Esophagus squamous epithelium (tissue), 5 donors: ENCODE measurements at places on chromosomes 6 and 20.

DNA sequence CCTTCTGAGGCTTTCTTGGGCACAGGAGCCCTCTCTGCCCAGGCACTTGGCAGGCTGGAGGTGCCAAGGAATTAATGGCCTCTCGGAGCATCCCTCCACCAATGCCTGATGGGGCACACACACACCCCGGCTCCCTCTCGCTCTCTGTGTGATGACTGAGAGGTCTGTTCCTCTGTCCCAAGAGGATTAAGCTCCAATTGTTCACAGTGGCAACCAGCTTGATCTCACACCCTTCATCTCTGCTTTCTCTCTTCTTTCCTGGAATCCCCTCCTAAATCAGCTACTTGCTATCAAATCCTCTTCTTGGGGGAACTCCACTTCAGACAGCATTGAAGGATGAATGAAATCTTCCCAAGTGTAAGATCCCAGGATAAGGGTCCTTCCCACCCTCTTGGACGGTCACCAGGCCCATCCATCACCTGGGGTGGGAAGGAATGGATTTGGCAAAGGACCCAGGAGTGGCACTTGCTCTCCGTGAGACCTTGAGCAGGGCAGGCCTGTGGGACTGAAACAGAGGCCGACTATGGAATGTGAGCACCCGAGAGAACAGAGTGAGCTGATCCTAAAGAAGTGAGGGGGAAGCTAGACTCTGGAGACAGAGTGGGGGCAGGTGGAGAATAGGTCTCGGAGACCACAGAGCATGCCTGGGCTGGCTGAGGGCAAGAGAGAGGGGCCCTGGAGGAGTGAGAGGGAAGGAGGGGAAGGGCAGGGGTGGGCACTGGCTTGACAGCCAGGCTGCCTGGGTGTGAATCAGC, 93.6 kb downstream of the GRM4 start:
- DNase-seq, result no peak
- peaks cover 5% of the 10 kb centered on the region for H3K4me1 ChIP-seq
- no peak overlapping the region for H3K4me3 ChIP-seq
- no peak overlapping the region for H3K27ac ChIP-seq

GRCh38 chr20:10487142-10488136, 52.3 kb downstream of the SLX4IP start:
- peak overlapping the region; percentile 45 for H3K27ac ChIP-seq
- H3K27me3 ChIP-seq, result no peaks in the 10 kb centered on the region
- H3K4me3 ChIP-seq, result no peak overlapping the region
- DNase-seq, result no peak

DNA sequence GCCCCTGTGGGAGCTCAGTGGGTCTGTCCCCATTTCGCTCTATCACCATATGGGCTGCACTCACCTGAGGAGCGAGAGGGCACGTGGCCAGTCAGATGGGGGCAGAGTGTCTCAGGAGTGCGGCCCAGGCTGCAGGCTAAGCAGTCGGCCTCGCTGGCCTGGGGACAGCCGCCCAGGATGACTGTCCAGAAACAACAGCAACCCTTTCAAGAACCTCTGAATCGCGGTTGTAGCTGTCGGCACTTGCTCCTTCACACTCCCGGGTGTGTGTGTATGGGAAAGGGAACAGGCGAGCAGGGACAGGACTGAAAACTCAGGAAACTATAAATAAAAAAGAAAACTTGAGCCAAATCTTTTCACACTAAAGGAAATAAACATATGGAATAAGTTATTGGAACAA, 63.1 kb downstream of the TFAP2A start:
- no peaks in the 10 kb centered on the region for H3K27me3 ChIP-seq
- H3K4me1 ChIP-seq, result peaks cover 4% of the 10 kb centered on the region
- no peak overlapping the region for H3K4me3 ChIP-seq
- peak overlapping the region; percentile 44 for H3K27ac ChIP-seq
- DNase-seq, result no peak
- no peaks in the 10 kb centered on the region for H3K36me3 ChIP-seq

DNA sequence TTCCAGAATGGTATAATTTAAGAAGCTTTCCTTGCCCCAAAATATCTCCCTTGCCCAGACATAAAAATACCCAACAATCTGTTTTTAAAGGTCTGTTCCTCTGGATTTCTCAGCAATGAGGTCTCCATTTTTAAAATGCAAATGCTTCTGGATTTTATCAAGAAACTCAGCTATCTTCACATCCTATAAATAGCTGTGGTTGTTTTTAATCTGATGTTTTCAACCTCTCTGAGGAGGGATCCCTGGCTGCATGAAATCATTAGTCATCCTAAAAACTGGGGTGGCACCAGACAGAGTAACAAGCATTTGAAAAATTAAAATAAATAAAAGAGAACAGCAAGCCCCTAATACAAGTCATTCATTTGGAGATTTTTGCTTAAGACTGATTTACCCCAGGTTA, 168.5 kb upstream of the ID4 start:
- H3K4me1 ChIP-seq, result no peaks in the 10 kb centered on the region
- H3K4me3 ChIP-seq, result no peak overlapping the region
- no peaks in the 10 kb centered on the region for H3K36me3 ChIP-seq
- H3K27me3 ChIP-seq, result no peaks in the 10 kb centered on the region
- no peak overlapping the region for H3K27ac ChIP-seq

DNA sequence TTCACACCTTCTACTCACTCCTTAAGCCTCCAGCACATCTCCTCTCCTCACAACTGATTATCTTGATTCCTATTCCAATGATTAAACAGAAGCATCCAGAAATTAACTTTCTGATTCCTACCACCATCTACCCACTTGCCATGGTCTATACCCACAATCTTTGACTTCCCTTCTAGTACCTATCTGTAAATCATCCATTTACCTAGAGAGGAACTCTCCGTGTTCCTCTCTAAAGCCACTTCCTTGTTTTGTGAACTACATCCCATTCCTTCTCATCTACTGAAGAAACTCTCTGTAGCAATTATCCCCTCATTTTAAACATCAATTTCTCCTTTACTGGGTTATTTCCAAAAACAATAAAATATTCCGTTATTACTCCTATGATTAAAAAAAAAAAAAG, 167.3 kb downstream of the ARHGAP18 start:
- no peak overlapping the region for H3K4me3 ChIP-seq
- no peak for DNase-seq
- no peaks in the 10 kb centered on the region for H3K27me3 ChIP-seq
- no peaks in the 10 kb centered on the region for H3K36me3 ChIP-seq
- no peaks in the 10 kb centered on the region for H3K4me1 ChIP-seq

DNA sequence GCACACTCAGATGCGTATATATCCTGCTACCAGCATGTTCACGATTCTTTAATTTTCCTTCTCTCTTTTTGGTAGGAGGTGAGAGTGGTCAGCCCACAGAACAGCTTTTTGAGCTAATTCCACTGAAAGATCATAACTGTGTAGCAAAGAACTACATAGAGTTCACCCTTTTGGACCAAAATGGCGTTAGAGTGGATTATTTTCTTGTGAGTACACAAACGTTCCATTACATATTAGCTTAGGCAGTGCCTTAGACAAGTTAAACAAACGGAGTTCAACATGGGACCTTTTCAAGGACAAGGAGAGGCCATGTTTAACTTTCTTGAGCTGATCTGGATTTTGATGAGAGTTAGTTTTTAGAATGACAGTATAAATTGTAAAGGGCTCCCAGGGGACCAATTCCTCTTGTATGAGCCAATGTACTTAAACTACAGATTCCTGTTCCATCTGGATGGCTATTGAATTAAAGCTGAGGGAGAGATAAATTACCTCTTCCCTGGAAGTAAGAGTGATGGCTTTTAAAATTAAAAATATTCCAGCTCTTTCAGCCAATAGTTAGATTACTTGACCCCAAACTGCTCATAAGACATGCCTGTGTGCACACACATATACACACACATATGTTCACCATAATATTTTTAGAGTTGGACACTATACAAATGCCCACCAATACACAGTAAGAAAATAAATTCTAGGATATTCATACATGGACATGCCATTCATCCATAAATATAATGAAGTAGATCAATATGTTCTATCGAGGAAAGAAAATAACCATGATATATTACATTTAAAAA, 25.6 kb upstream of the ARMH2 start:
- H3K27ac ChIP-seq, result no peak overlapping the region
- no peak overlapping the region for H3K4me3 ChIP-seq
- no peaks in the 10 kb centered on the region for H3K36me3 ChIP-seq
- no peaks in the 10 kb centered on the region for H3K27me3 ChIP-seq
- H3K4me1 ChIP-seq, result no peaks in the 10 kb centered on the region

- peaks cover 6% of the 10 kb centered on the region for H3K36me3 ChIP-seq
- H3K4me3 ChIP-seq, result no peak overlapping the region
- H3K27ac ChIP-seq, result no peak overlapping the region
- H3K4me1 ChIP-seq, result no peaks in the 10 kb centered on the region
- H3K27me3 ChIP-seq, result no peaks in the 10 kb centered on the region
These were observed 54.0 kb downstream of the STK4 start for GRCh38 chr20:45020236-45020886.

DNA sequence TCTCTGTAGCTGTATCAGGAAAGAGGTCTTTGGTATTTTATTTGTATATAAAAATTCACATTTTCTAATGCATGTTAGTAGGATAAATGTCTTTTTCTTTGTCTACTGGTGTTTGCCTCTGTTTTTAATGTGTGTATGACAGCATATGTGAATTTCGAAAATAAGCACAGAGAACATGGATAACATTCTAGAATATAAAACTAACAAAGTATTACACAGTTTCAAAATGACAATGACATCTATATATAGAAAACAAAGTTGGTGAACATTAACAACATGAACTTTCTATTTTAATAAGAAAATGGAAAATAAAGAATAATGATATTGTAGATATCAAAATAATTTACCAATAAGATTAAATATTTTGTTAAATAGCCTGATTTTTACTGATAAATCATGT, 608.0 kb downstream of the COL12A1 start:
- H3K36me3 ChIP-seq, result no peaks in the 10 kb centered on the region
- no peak overlapping the region for H3K4me3 ChIP-seq
- H3K27ac ChIP-seq, result no peak overlapping the region
- no peaks in the 10 kb centered on the region for H3K4me1 ChIP-seq

GRCh38 chr6:88855541-88856147, 107.8 kb downstream of the RNGTT start:
- H3K4me3 ChIP-seq, result no peak overlapping the region
- no peaks in the 10 kb centered on the region for H3K27me3 ChIP-seq
- H3K27ac ChIP-seq, result no peak overlapping the region
- no peaks in the 10 kb centered on the region for H3K4me1 ChIP-seq

- H3K27me3 ChIP-seq, result no peaks in the 10 kb centered on the region
- H3K36me3 ChIP-seq, result no peaks in the 10 kb centered on the region
- no peak overlapping the region for H3K4me3 ChIP-seq
- peaks cover 2% of the 10 kb centered on the region for H3K4me1 ChIP-seq
These were observed 345.0 kb downstream of the QKI start for GRCh38 chr6:163759542-163759941.

GRCh38 chr6:613981-614380, 42.9 kb downstream of the HUS1B start:
- no peak overlapping the region for H3K27ac ChIP-seq
- no peak overlapping the region for H3K4me3 ChIP-seq
- no peaks in the 10 kb centered on the region for H3K4me1 ChIP-seq
- DNase-seq, result no peak
- H3K27me3 ChIP-seq, result no peaks in the 10 kb centered on the region

DNA sequence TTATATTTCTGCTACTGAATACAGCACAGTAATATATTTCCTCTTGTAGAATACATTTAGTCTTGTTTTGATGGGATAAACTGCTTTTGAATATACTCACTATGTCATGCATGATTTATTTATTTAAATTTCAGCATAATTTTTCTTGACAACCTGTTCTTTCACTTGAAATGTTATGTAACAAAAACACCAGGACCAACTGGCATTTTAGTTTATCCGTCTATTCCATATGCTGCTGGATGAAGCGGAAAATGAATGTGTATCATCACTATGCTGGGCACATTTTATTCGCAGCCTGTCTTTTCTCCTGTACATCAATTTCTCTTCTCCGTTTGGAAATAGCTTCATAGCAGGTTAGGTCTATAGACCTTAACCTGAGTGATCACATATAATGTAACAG, 206.8 kb upstream of the PLCB4 start:
- H3K36me3 ChIP-seq, result no peaks in the 10 kb centered on the region
- no peaks in the 10 kb centered on the region for H3K4me1 ChIP-seq
- H3K27ac ChIP-seq, result no peak overlapping the region
- H3K27me3 ChIP-seq, result no peaks in the 10 kb centered on the region
- no peak for DNase-seq

- no peak overlapping the region for H3K27ac ChIP-seq
- H3K36me3 ChIP-seq, result peaks cover 3% of the 10 kb centered on the region
These were observed 23.9 kb downstream of the INSM1 start for GRCh38 chr20:20391766-20392165.

GRCh38 chr6:169568314-169569087, 133.3 kb downstream of the WDR27 start:
- H3K36me3 ChIP-seq, result peaks cover 10% of the 10 kb centered on the region
- H3K4me3 ChIP-seq, result no peak overlapping the region
- H3K27me3 ChIP-seq, result no peaks in the 10 kb centered on the region
- no peaks in the 10 kb centered on the region for H3K4me1 ChIP-seq

GRCh38 chr6:14055541-14055940, 62.0 kb upstream of the CD83 start:
- peak overlapping the region; percentile 63 for H3K27ac ChIP-seq
- H3K4me3 ChIP-seq, result no peak overlapping the region
- peaks cover 9% of the 10 kb centered on the region for H3K4me1 ChIP-seq
- no peaks in the 10 kb centered on the region for H3K27me3 ChIP-seq
- no peak for DNase-seq
- no peaks in the 10 kb centered on the region for H3K36me3 ChIP-seq

- H3K27ac ChIP-seq, result no peak overlapping the region
- peaks cover 11% of the 10 kb centered on the region for H3K4me1 ChIP-seq
- H3K27me3 ChIP-seq, result no peaks in the 10 kb centered on the region
- H3K4me3 ChIP-seq, result no peak overlapping the region
These were observed 557.9 kb upstream of the ID4 start for GRCh38 chr6:19279273-19279684.

GRCh38 chr6:29107758-29108157, at the start of gene OR2J3:
Gene OR2J3 (plus strand): TSS chr6:29108058. CDS start chr6:29111891, 3,833 bp downstream.
- no peak within 1 kb of the TSS for H3K27ac ChIP-seq
- H3K4me3 ChIP-seq, result no peak within 1 kb of the TSS
- H3K27me3 ChIP-seq, result no peaks in the 10 kb centered on the region
- no peaks in the 10 kb centered on the region for H3K36me3 ChIP-seq

DNA sequence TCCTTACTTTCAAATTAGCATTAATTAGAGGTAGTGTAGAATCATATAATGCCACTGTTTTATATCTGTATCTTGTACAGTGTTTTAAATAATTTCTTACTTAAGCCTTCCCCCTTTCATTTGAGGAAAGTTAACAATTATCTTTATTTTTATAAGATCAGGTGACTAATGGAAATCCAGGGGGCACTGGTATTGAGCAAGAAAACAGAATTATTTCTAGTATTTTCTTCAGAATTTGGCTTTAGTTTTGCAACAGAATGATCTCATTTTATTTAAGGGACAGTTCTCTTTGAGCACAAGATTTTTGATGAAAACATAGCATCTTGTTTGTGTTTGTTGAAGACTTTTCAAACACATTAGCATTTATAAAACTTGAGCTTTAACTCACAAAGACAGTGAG, 55.9 kb downstream of the RNF217 start:
- H3K27me3 ChIP-seq, result no peaks in the 10 kb centered on the region
- H3K36me3 ChIP-seq, result peaks cover 7% of the 10 kb centered on the region
- H3K4me1 ChIP-seq, result peaks cover 22% of the 10 kb centered on the region
- H3K4me3 ChIP-seq, result no peak overlapping the region
- DNase-seq, result no peak
- no peak overlapping the region for H3K27ac ChIP-seq

GRCh38 chr6:390914-391558, 516 bp upstream of the IRF4 start:
- no peak overlapping the region for H3K27ac ChIP-seq
- DNase-seq, result no peak
- no peaks in the 10 kb centered on the region for H3K36me3 ChIP-seq
- peak overlapping the region; percentile 44 for H3K4me3 ChIP-seq
- peaks cover 28% of the 10 kb centered on the region for H3K27me3 ChIP-seq

GRCh38 chr6:169988769-169989550, 237.5 kb downstream of the ERMARD start:
- H3K27ac ChIP-seq, result no peak overlapping the region
- DNase-seq, result no peak
- H3K4me3 ChIP-seq, result no peak overlapping the region
- no peaks in the 10 kb centered on the region for H3K36me3 ChIP-seq
- peaks cover 9% of the 10 kb centered on the region for H3K4me1 ChIP-seq
- H3K27me3 ChIP-seq, result no peaks in the 10 kb centered on the region
